ENCODE measurements at places on chromosomes 4 and X.

DNA sequence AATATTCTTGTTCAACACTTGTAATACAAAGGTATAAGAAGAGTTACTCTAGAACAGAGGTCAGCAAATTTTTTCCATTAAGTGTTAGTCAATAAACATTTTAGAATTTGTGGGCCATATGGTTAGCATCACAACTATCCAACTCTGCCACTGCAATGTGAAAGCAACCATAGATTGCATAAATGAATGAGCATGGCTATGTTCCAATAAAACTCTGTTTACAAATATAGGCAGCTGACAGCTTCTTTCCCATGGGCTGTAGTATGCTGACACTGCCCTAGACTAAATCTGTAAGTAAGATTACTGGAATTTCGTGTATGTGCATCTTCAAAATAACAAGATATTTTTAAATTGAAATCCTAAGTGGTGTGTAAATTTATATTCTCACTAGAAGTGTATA lies 73.7 kb downstream of the GABRA2 start:
- no peak for DNase-seq

DNA sequence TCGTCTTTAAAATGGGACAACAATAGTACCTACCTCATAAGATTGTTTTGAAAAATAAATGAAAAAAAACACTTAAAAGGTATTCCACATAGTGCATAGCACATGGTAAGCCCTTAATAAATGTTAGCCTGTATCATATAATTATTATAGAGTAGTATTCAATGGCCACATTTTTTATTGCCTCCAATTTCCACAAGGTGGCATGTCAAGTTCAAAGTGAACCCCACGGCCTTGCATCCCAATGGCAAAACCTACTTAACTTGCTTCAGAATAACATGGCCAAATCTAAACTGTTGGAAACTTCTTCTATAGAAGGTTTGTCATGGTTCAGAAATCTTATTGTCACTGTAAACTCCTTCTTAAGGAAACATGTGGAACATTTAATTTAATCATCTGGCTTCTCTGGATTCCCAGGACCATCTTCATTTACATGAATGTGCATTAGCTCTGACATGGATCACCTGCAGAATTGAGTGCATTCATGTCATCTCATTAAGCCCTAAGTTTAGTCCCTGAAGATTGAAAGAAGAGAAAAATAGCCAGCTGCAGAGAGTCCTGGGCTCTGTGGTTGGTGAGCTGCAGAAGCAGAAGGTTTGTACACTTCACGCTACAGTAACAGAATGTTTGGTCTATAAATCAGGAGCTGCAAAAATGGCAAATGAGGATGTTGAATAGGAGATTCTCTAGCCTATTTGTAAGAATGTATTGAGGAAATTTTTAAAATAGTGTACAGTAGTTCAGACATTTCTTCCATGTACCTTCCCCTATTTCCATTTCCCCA lies 61.0 kb downstream of the ANXA3 start:
- DNase-seq = peak; percentile 63

DNA sequence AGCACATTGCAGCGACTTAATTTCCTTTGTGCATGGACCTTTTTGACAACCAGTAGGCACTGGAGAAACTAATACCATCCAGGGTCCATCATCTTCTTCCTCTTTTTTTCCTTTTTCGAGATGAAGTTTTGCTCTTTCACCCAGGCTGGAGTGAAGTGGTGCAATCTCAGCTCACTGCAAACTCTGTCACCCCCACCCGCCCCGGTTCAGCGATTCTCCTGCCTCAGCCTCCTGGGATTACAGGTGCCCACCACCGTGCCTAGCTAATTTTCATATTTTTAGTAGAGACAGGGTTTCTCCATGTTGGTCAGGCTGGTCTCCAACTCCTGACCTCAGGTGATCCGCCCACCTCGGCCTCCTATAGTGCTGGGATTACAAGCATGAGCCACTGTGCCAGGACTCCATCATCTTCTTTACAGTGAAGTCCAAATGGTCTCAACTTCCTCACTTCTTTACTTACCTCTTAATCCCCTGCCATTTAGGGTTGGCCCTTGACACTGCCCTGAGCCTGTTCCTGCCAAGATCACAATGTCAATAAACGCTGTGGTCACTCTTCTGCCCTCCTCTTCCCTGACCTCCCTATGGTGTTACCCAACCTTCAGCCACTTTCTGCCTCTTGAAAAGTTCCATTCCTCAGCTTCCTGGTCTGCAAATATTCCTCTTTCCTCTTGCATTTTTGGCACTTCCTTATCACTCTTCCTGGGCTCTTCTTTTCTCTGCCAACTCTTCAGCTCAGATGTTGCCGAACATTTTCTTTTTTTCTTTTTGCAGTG lies 119.8 kb upstream of the SLC34A2 start:
- DNase-seq = no peak

DNA sequence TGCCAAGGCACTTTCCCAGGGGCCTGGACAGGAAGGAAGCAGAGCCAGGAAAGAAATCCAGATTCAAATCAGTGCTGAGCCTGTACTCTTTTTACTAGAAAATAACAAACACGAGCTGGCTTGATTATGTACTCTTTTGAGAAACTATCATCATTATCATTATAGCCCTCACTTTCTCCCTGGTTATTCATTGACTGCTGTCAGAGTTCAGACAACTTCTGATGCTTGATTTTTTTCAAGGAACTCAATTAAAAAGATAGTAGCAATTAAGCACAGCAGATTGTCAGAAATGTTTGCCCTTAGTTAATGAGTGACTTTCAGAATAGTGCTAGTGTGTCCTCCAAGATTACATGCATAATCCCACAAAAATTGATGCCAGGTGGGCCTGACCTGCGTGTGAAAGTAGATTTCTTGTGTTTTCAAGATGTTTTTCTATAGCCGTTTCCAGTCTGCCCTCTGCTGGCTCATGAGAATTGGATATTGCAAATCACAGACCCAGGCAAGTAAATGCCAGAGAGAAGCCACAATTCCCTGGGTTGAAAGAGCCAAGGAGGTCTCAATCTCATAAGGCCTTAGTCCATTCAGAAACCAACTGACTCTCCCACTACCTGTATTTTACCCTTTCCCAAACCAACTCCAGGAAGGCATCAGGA lies 14.3 kb upstream of the PNPLA4 start:
- peak; percentile 9 for DNase-seq

- DNase-seq = peak; percentile 47
Measured at GRCh38 chr4:122827258-122827878, 737 bp downstream of the FGF2 start.

- no peak for DNase-seq
Measured at GRCh38 chr4:107988763-107989035, 990 bp upstream of the HADH start.

- DNase-seq = no peak
Measured at GRCh38 chr4:8906668-8906970, 35.0 kb upstream of the HMX1 start.
